ENCODE measurements at places on chromosomes 13 and 19.

DNA sequence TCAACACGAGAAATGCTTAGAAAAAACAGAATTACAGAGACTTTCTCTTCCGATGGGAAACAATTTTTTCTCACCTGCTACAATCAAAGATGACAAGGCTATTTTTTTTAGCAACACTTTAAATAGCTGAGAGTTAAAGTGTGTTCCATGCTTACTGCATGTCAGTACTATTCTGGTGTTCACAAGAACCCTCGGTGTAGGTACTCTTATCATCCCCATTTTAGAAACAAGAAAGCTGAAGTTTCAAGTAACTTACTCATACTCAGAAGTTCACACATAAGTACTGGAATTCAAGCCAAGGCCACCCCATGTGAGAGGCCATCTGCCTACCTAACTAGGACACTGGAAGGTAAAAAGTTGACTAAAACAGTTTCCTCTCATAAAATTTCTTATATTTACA lies 9.0 kb upstream of the TNFRSF19 start:
- DNase-seq: no peak

- no peak for DNase-seq
Measured at GRCh38 chr19:49727217-49728030, 35.7 kb downstream of the TSKS start.

DNA sequence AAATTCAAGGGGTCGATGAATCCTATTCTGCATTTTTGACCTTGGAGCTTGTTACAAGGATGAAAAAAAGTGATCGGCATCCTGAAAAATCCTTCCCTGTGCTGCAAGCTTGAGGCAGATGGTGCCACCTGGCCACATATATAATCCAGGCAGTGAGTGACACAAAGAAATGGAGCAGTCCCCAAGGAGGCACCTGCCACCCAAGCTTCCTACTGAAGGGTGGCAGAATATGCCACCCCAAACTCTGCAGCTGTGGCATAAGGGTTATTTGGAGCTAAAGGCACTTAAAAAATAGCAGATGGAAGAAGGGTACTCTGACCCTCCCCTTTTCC lies 15.4 kb downstream of the TMEM272 start:
- no peak for DNase-seq

GRCh38 chr19:44776402-44777096 lies 1.1 kb upstream of the CBLC start:
- no peak for DNase-seq

GRCh38 chr19:42285541-42285941 lies 16.4 kb upstream of the PRR19 start:
- DNase-seq: no peak

GRCh38 chr19:18339723-18340122 lies 675 bp upstream of the PGPEP1 start:
- DNase-seq: no peak

GRCh38 chr13:98707281-98707999 lies 45.0 kb downstream of the SLC15A1 start:
- no peak for DNase-seq

DNA sequence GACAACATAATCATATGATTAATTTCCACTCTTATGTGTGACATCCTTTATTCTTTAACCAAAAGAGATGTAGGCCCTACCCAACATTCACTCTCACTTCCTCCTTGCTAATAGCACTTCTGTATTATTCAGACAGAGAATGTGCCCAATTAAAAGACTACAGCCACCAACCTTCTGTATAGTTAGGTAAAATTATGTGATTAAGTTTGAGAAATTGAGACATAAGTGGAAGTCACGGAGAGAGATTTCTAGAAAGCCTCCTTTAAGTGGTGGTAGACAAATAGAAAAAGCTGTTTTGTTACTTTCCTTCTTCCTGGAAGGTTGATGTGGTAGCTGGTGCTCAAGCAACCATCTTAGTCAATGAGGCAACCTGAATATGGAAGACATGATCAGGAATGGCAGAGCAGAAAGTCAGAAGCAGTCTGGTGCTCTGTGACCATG lies 14.8 kb downstream of the EPSTI1 start:
- no peak for DNase-seq

GRCh38 chr19:35565016-35565856 lies 1.8 kb upstream of the ATP4A start:
- no peak for DNase-seq

- DNase-seq: no peak
Measured at GRCh38 chr19:30403203-30403985, 31.2 kb downstream of the ZNF536 start.

DNA sequence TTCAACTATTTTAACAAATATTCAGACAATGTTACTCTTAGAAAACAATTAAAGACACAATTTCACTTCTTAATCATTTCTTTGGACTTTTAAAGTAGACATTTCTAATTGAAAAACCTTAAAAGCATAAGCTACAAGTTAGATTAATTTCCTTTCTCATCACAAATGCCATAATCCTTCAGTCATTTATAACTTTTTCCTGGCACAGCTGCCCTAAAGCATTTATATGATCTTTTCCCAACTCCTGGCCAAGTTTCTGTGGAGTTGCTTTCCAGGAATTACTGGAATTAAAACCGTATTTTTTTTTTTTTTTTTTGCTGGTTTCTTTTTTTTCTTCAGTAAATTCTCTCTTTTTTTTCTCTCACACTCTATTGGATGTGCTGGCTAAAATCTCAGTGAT lies 615.9 kb downstream of the TBC1D4 start:
- DNase-seq: no peak

DNA sequence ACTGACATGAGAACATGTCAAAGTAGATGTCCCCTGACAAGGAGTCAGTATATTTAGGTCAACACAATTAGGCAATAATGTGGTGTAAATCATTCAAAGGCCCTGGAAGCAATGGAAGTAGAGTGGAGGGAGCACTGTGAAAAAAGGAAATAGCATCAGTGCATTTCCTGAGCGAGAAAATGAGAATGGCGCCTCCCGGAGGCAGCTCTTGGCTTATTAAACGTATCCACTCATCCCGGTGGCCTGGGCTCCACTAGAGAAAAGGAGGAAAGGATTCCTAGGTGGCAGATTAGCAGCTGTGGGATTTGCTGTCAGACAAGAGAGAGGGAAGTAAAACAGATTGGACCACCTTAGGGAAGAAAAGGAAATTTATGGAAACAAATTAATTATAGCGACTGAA lies 173.7 kb upstream of the TMTC4 start:
- no peak for DNase-seq

Data from activated CD4-positive, alpha-beta T cell treated with anti-CD3 and anti-CD28 coated beads for 24 hours (primary cell).